Suprapubic skin (tissue), 4 donors: ENCODE measurements at places on chromosomes 3 and 15.

DNA sequence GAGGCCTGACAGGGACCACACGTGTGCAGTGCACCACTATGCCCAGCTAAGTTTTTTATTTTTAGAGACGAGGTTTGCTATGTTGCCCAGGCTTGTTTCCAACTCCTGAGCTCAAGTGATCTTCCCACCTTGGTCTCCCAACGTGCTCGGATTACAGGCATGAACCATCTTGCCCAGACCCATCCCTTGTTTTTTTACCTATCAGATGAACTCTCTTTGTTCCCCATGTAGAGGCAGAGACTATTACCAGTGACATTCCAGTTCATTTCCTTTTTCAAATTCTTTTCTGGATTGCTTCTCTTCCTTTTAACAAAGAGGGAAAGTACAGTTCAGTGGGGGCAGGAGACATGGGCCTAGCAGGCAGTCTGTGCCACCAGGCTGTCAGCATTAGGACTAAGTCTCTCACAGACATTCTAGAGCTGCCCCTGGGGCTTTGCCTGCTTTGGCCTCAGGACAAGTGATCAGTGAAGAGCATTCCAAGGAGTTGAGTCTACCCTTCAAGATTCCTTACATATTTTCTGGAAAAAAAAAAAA, 103.5 kb upstream of the SLC7A14 start:
- peak overlapping the region; percentile 42 for H3K27ac ChIP-seq
- H3K36me3 ChIP-seq: no peaks in the 10 kb centered on the region
- peaks cover 15% of the 10 kb centered on the region for H3K4me1 ChIP-seq
- H3K4me3 ChIP-seq: no peak overlapping the region

DNA sequence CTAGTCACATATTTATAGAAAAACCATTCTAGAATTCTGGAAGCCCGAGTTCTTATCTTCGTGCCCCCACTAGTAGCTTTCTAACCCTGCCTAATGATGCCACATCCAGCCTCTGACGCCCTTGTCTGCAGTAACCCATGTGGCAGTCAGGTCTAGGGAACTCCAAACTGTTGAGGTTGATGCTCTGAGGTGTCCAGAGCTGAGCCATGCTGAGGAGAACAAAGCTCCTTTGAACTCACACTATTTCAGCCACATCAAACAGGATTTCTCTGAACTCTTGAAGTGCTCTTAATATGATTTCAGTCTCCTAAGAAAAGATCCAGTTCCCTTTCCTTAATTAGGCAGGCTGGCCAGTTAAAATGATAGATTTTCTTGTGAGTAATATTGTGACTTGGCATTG, 150.5 kb upstream of the ST8SIA2 start:
- no peaks in the 10 kb centered on the region for H3K36me3 ChIP-seq
- H3K27ac ChIP-seq: no peak overlapping the region
- no peak overlapping the region for H3K4me3 ChIP-seq
- no peaks in the 10 kb centered on the region for H3K4me1 ChIP-seq

- peak; percentile 95 for DNase-seq
- peak overlapping the region; percentile 96 for H3K4me3 ChIP-seq
- peaks cover 5% of the 10 kb centered on the region for H3K36me3 ChIP-seq
- H3K4me1 ChIP-seq: peaks cover 73% of the 10 kb centered on the region
- peak overlapping the region; percentile 99 for H3K27ac ChIP-seq
These were observed 2.4 kb downstream of the CSRNP1 start for GRCh38 chr3:39150803-39151631.

GRCh38 chr3:100615684-100616083, 6.3 kb downstream of the ADGRG7 start:
- H3K4me3 ChIP-seq: no peak overlapping the region
- DNase-seq: no peak
- no peaks in the 10 kb centered on the region for H3K27me3 ChIP-seq
- no peak overlapping the region for H3K27ac ChIP-seq
- no peaks in the 10 kb centered on the region for H3K36me3 ChIP-seq

- H3K4me3 ChIP-seq: no peak overlapping the region
- no peaks in the 10 kb centered on the region for H3K36me3 ChIP-seq
- no peak overlapping the region for H3K27ac ChIP-seq
- H3K4me1 ChIP-seq: no peaks in the 10 kb centered on the region
These were observed 13.5 kb upstream of the SEC13 start for GRCh38 chr3:10334459-10334858.

GRCh38 chr3:73484656-73485248, 140.0 kb downstream of the PDZRN3 start:
- no peak overlapping the region for H3K4me3 ChIP-seq
- H3K36me3 ChIP-seq: no peaks in the 10 kb centered on the region
- no peaks in the 10 kb centered on the region for H3K4me1 ChIP-seq
- H3K27ac ChIP-seq: no peak overlapping the region
- no peak for DNase-seq

GRCh38 chr3:45861043-45861719, 19.3 kb upstream of the LZTFL1 start:
- no peaks in the 10 kb centered on the region for H3K4me1 ChIP-seq
- no peak for DNase-seq
- no peak overlapping the region for H3K4me3 ChIP-seq
- H3K27me3 ChIP-seq: peaks cover 3% of the 10 kb centered on the region
- H3K36me3 ChIP-seq: no peaks in the 10 kb centered on the region

- H3K4me1 ChIP-seq: no peaks in the 10 kb centered on the region
- no peak overlapping the region for H3K27ac ChIP-seq
- H3K27me3 ChIP-seq: no peaks in the 10 kb centered on the region
- no peak overlapping the region for H3K4me3 ChIP-seq
- no peaks in the 10 kb centered on the region for H3K36me3 ChIP-seq
These were observed 342.9 kb downstream of the CNTN4 start for GRCh38 chr3:2441558-2441957.

GRCh38 chr3:170469151-170470062, 50.7 kb downstream of the CLDN11 start:
- H3K4me3 ChIP-seq: no peak overlapping the region
- peaks cover 4% of the 10 kb centered on the region for H3K4me1 ChIP-seq
- no peaks in the 10 kb centered on the region for H3K27me3 ChIP-seq

GRCh38 chr3:77373619-77374018, 333.7 kb downstream of the ROBO2 start:
- no peak overlapping the region for H3K4me3 ChIP-seq
- H3K27ac ChIP-seq: no peak overlapping the region
- H3K36me3 ChIP-seq: no peaks in the 10 kb centered on the region
- no peak for DNase-seq
- no peaks in the 10 kb centered on the region for H3K4me1 ChIP-seq
- no peaks in the 10 kb centered on the region for H3K27me3 ChIP-seq

DNA sequence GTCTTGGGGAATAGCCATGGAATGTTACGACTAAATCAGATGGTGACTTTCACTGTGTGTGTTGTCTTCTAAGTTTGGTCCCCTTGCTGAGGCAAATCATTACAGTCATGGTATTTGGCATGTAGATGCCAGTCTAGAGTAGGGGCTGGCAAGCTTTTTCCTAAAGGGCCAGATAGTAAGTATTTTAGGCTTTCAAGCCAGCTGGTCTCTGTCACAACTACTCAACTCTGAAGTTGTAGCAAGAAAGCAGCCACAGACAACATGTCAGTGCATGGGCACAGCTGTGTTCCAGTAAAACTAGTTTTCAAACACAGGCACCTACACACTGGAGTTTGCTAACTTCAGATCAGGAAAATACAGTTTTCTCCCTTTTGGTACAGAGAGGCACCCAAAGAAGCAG, 39.3 kb downstream of the CCR3 start:
- H3K4me3 ChIP-seq: no peak overlapping the region
- no peak for DNase-seq
- H3K27ac ChIP-seq: no peak overlapping the region
- H3K4me1 ChIP-seq: peaks cover 13% of the 10 kb centered on the region
- no peaks in the 10 kb centered on the region for H3K36me3 ChIP-seq
- H3K27me3 ChIP-seq: no peaks in the 10 kb centered on the region

GRCh38 chr15:42691308-42691707, 45.6 kb downstream of the CDAN1 start:
- DNase-seq: no peak
- H3K4me3 ChIP-seq: no peak overlapping the region
- H3K27ac ChIP-seq: no peak overlapping the region
- H3K27me3 ChIP-seq: no peaks in the 10 kb centered on the region
- H3K4me1 ChIP-seq: no peaks in the 10 kb centered on the region

DNA sequence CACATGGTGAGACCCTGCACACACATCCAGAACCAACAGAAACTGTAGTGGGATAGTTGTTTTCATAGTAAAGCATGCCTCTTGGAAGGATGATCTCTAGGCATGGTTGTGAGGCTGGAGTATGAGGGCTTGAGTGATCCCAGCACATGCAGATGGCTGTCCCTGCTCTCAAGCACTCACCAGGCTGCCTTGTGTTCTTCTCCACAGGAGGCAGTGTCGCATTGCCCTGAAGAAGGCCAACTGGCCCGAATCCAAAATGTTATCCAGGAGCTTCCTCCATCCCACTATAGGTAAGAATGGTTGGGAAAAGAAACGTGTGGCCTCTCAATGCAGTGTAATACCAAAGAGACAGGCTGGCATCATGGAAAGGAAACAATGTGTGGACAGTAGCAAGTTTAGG, 82.7 kb downstream of the TMEM39A start:
- H3K27me3 ChIP-seq: no peaks in the 10 kb centered on the region
- H3K36me3 ChIP-seq: peaks cover 37% of the 10 kb centered on the region
- no peak for DNase-seq
- H3K4me3 ChIP-seq: no peak overlapping the region
- H3K27ac ChIP-seq: no peak overlapping the region
- H3K4me1 ChIP-seq: no peaks in the 10 kb centered on the region

DNA sequence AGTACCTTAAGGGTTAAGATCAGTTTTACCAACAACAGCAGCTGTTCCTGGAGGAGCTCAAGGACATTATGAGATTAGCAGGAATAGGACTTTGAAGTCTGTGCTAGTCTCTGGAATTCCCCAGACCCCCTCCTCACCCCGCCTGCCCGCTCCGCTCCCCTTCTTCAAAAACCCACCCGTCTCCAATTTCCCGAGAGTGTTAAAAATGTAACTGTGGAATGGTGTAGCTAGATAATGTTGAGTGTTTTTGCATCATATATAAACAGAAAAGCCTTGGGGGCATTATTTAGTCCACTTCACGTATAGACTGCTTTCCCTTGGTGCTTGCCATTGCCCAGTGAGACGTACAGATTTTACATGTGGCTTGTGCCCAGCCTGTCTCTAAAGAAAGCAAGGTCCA, 65.0 kb upstream of the SEMA6D start:
- no peak overlapping the region for H3K4me3 ChIP-seq
- no peak overlapping the region for H3K27ac ChIP-seq
- H3K27me3 ChIP-seq: peaks cover 5% of the 10 kb centered on the region
- no peak for DNase-seq

DNA sequence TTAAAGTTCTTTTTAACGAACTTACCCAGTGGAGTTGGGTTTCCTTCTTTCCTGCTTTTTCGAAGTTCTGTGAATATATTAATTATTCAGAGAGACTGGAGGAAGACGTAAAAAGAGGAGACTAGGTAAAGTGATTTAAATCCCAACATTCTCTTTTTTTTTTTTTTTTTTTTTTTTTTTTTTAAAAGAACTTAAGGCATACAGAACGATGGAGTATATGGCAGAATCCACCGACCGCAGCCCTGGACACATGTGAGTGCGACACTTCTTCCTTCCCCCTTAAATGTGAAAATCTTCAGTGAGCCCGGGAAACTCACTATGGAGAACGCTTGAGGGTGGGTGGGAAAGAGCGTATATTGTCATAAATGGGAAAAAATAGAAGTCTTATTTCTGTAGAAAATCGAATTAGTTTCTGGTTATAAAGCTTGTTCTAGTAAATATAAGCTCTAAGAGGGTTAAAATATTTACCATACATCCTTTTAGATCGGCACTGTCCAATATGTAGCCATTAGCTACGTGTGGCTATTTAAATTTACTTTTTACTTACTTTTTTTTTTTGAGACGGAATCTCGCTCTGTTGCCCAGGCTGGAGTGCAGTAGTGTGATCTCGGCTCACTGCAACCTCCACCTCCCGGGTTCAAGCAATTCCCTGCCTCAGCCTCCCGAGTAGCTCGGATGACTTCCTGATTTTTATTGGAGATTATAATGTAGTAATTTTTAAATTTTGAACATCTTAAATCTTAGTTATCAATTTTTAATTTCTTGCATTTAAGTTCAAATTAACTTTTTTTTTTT, 892 bp downstream of the NMD3 start:
- H3K27ac ChIP-seq: peak overlapping the region; percentile 90
- no peak for DNase-seq
- H3K4me3 ChIP-seq: peak overlapping the region; percentile 71
- H3K27me3 ChIP-seq: no peaks in the 10 kb centered on the region
- H3K4me1 ChIP-seq: peaks cover 40% of the 10 kb centered on the region
- peaks cover 7% of the 10 kb centered on the region for H3K36me3 ChIP-seq

DNA sequence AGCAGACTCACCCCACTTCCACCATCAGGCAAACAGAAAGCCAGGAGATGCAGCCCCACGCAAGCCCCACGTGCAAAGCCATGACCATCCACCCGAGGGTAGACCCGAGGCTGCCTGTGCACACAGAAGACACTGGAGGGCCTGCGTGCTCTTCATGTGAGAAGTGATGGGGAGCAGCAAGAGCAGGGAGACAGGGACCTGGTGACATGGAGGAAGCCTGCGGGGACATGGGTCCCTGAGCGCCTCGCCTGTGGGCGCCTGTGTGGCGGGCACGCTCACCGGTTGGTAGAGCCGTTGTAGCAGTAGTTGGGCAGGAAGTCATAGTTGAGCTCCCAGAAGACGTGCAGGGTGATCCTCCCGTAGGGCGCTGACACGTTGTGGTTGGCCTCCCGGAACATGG, 65.0 kb downstream of the NIPA2 start:
- H3K4me1 ChIP-seq: no peaks in the 10 kb centered on the region
- peaks cover 82% of the 10 kb centered on the region for H3K36me3 ChIP-seq

DNA sequence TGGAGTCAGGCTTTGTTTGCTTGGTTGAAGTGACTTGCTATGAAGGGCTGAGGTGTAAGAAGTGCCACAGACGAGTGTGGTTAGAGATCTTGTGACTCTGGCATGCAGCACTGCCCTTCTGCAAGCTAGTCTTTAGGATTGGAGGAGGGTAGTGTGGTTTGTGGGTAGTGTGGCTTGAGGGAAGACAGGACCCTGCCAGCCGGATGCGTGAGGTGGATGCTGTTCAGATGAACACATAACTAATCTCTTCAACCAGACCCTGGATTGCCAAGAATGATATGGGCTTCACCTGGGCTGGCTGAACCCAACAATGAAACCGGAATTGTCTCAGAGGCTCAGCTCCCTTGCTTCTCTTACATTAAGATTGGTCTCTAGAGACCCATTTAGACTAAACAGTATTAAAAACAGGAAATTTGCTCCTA, 32.7 kb downstream of the STARD9 start:
- no peaks in the 10 kb centered on the region for H3K27me3 ChIP-seq
- no peak overlapping the region for H3K4me3 ChIP-seq
- H3K4me1 ChIP-seq: peaks cover 26% of the 10 kb centered on the region
- DNase-seq: no peak
- H3K36me3 ChIP-seq: no peaks in the 10 kb centered on the region
- no peak overlapping the region for H3K27ac ChIP-seq

- H3K27ac ChIP-seq: no peak overlapping the region
- H3K4me1 ChIP-seq: peaks cover 5% of the 10 kb centered on the region
- H3K36me3 ChIP-seq: no peaks in the 10 kb centered on the region
- peaks cover 12% of the 10 kb centered on the region for H3K27me3 ChIP-seq
These were observed 18.3 kb upstream of the EPHB3 start for GRCh38 chr3:184543256-184543655.
